ENCODE measurements at places on chromosomes 1 and 21.

- DNase-seq: no peak
Observed at GRCh38 chr1:26555550-26555981, 26.0 kb downstream of the RPS6KA1 start.

DNA sequence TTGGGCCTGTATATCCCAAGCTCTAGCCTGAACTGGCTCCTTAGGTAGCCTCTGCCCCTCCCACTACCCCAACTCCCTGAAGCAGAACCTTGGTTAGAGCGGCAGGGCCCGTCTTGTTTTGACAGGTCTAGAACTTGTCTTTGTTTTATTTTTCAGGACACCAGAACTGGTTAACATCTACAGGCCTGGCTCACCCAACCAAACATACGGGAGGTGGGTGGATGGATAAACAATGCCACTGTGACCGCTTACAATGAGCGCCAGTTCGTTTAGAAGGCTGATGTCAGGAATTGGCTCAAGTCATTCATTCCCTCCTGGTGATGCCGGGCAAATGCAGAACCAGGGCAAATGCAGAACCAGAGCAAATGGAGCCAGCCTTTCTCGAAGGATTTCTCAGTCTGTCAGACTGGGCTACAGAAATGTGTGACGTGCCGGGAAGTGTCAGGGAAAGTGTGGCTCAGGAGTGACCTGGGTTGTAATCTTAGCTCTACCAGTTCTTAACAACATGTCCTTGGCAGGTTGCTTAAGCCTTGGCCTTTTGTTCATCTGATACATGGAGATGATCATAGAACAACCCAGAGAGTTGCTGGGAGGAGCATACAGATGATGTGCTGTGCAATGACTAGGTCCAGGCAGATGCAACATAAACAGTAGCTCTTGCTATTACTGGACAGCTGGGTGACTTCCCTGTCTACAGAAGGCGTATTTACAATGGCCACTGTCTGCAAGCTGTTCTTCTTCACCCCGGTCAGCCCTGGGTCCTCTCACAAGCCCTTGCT lies 30.5 kb upstream of the BTG2 start:
- no peak for DNase-seq

- no peak for DNase-seq
Observed at GRCh38 chr1:43043695-43044094, 85.0 kb upstream of the SLC2A1 start.

DNA sequence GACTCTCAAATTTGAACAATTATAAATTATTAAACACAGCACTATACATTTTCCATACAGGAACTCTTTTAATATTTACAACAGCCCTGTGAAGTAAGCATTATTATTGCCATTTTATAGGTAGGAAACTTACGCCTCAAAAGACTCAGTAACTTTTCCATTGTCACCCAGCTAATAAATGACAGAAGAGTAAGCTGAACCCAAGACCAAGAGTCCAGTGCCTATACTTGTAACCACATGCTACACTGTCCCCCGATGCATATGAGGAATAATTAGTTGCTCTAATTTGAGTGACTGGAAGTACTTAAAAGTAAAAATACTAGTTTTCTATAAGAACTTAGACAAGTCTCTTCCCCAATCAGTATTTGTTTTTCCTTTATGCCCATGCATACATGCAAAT lies 88.5 kb downstream of the PTPN14 start:
- DNase-seq: no peak

GRCh38 chr1:239538239-239538988 lies 152.0 kb downstream of the CHRM3 start:
- DNase-seq: no peak

- peak; percentile 72 for DNase-seq
Observed at GRCh38 chr1:116987256-116987555, 14.4 kb upstream of the CD101 start.

DNA sequence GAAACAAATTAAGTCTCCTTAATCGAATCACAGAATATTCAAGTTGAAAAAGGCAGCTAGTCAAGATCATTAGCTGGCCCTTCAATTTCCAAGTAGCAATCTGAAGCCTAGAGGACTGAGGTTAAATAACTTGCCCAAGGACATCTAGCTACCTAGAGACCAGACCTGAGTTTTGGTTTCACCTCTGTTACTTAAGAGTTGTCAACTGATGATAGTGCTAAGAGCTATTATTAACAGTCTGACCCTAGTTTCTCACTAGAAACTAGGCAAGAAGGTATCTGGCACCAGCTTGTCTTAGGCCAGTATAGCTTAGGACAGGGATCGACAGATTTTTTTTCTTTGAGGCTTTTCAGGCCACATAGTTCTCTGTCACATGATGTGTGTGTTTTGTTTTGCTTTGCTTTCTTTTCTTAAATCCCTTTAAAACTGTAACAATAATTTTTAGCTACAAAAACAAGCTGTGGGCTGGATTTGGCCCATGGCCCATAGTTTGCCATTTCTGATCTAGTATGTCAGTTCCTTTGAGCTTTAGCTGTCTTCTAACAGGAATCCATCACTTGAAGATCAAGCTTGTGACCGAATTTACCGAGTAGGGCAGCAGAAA lies 23.2 kb downstream of the TRIM45 start:
- DNase-seq: no peak

- no peak for DNase-seq
Observed at GRCh38 chr1:5200006-5200405, 545.6 kb downstream of the AJAP1 start.

- no peak for DNase-seq
Observed at GRCh38 chr1:53259932-53260331, 21.6 kb upstream of the MAGOH start.

DNA sequence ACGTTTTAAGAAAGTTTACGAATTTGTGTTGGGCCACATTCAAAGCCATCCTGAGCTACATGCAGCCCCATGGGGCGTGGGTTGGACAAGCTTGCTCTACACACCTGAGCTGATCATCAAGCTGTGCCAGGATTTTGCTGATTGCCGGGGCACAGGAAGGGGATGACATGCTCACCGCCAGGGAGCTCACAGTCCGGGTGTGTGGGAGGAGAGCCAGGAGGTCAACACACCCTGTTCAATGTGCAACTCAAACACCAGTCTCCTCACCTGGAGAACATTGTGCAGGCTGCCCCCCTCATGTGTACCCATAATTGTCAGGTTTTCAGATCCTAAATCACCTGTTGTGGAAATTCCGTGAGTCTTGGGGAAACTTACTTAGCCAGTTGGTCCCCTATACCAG lies 969 bp downstream of the CYP4A11 start:
- no peak for DNase-seq

DNA sequence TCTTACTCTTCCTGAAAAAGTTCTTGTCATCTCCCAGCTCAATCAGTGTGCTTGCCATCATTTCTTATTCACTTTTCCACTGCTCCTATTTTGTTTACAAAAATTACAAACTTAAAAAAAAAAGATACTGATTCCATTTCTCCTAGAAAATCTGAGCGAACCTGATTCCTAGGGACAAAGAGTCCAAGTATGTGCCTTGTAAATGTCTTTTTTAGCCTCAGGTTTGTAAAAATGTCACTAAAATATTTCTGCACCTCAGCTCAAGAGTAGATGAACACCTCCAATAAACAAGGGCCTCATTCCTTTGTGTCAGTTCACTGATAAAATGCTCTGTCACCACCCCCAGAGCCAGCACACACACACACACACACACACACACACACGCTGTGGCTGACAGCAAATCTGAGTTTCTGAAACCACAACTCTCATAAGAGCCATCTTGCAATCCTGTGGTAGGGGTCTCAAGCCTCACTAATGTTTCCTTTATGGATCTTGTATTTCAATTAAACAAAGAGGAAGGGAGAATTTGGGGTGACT lies 299.2 kb downstream of the PBX1 start:
- DNase-seq: no peak

GRCh38 chr1:89310505-89310904 lies 37.8 kb upstream of the GBP5 start:
- no peak for DNase-seq

GRCh38 chr1:157034137-157034800 lies 11.3 kb downstream of the ARHGEF11 start:
- DNase-seq: no peak

- no peak for DNase-seq
Observed at GRCh38 chr1:54808443-54809207, 7.5 kb upstream of the TTC22 start.

DNA sequence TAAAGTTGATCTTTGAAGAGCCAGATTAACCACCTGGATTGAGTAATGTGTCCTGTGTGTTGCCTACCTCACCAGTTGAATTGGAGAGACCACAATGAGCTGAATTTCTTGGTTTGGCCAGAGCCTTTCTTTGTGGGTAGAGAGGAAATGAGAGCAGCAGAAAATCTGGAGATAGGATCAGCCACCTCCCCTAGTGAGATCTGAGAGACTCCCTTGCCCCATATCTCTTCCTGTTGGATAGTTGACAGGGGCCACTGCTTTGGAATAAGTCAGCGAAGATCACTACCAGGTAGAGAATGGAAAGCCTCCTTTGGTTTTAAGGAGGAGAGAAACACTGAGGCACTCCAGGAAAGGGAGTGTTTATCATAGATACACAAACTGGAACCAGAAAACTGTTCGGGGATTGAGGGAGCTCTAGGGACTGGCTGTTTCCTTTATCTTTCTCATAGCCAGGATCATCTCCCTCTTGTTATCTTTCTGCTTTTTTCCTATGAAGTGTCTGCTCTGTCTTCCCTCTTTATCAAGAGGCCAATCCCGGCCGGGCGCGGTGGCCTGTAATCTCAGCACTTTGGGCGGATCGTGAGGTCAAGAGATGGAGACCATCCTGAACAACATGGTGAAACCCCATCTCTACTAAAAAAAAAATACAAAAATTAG lies 21.3 kb upstream of the ZNF326 start:
- DNase-seq: no peak

GRCh38 chr1:55929652-55930051 lies 649.7 kb downstream of the PLPP3 start:
- DNase-seq: no peak

GRCh38 chr1:53372501-53372951 lies 44.7 kb upstream of the LRP8 start:
- DNase-seq: no peak

- DNase-seq: no peak
Observed at GRCh38 chr1:93438716-93439115, 9.2 kb upstream of the FNBP1L start.

- no peak for DNase-seq
Observed at GRCh38 chr1:178310685-178311105, 186.1 kb downstream of the CLEC20A start.

DNA sequence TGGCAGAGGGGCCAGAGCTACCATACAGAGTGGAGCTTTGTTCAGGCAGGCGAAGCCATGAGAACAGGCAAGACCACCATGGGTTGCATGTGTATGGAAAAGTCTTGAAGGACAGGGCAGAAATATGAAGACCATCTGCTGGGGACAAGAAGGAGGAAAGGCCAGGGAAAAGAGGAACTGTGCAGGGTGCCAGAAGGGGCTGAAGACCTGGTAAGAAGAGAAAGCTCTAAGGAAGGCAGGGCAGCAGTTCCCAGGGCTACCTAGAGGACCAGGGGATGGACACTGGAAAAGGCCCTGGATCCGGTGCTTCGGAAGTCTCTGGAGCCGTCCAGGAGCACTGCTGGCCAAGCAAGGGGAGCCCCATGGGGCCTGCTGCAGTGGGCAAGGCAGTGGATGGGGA lies 43.4 kb downstream of the PKP1 start:
- no peak for DNase-seq

GRCh38 chr1:13583966-13584791 lies 547 bp downstream of the PDPN start:
- no peak for DNase-seq

DNA sequence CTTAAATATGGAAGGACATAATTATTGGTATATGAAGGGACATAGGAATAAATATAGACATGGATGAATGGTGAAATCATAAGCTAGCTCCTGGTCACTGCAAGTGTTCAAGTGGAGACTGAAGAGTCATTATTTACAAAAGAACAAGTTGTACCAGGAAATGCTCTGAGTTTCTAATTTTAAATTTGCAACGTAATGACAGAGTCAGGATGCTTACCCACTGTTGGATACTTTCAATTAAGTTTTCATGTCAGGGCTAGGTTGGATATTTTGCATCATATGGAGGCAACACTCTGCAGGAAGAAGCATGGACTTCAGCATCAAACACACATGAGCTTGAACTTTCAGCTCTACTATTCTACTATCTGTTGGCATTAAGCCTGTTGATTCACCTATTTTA lies 499.6 kb upstream of the C1orf87 start:
- DNase-seq: no peak

GRCh38 chr1:172673761-172674160 lies 14.9 kb downstream of the FASLG start:
- no peak for DNase-seq

DNA sequence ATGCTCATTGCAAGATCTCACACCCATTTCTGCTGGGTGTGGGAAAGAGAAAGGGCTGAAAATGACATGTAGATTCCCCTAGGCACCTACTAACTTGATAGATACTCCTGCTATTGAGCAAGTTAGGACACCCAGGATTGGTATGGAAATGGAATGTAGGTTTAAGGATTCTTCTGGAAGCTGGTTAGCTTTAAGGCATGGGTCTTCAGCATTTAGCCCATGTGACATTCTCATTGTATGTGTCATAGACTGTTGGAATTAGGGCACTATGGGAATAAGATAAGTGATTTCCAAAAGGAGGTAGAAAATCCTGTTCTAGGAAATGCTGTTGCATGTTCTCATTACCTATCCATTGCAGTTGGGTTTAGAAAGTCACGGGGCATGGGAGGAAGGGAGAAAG lies 76.2 kb downstream of the DISC1 start:
- no peak for DNase-seq

GRCh38 chr21:35421221-35421620 lies 372.1 kb upstream of the RUNX1 start:
- DNase-seq: no peak

DNA sequence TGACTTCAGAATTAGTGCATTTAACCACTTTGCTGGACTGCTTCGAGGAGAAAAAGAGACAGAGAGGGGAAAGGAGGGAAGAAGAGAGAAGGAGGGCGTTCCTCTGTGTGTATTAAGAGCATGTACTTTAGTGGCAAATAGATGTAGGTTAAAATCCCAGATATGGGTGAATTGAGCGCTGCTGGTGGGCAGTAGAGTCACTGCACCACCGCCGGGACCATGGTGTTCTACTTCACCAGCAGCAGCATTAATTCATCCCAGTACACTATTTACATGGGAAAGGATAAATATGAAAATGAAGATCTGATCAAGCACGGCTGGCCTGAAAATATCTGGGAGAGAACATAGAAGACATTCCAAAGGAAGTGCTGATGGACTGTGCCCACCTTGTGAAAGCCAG lies 20.9 kb upstream of the PPIE start:
- DNase-seq: no peak

- DNase-seq: peak; percentile 78
Observed at GRCh38 chr21:43975469-43976098, 36.5 kb upstream of the TRAPPC10 start.

DNA sequence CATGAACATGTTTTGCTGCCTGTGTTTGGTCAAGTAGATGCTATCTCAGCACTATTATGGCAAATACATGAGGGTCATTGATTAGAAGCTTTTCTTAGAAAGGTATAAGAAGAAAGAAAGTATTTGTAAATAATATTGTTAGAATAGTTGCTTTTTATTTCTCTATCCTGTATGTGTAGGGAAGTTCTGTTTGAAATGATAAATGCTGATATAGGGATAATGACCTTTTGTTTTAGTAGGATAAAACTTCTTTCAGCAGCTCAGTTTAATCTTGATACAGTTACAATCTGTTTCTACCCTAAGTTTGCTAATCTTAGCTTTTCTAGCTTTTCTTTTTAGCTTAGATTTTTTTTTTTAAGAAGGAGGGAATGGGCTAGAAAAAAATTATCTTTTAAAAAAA lies 63.3 kb downstream of the USP25 start:
- DNase-seq: no peak

- no peak for DNase-seq
Observed at GRCh38 chr1:4787551-4787950, 133.1 kb downstream of the AJAP1 start.

- no peak for DNase-seq
Observed at GRCh38 chr1:91795591-91796389, 90.2 kb downstream of the TGFBR3 start.
